Mesendoderm (in vitro differentiated cells): ENCODE measurements at places on chromosomes 5 and 9.

DNA sequence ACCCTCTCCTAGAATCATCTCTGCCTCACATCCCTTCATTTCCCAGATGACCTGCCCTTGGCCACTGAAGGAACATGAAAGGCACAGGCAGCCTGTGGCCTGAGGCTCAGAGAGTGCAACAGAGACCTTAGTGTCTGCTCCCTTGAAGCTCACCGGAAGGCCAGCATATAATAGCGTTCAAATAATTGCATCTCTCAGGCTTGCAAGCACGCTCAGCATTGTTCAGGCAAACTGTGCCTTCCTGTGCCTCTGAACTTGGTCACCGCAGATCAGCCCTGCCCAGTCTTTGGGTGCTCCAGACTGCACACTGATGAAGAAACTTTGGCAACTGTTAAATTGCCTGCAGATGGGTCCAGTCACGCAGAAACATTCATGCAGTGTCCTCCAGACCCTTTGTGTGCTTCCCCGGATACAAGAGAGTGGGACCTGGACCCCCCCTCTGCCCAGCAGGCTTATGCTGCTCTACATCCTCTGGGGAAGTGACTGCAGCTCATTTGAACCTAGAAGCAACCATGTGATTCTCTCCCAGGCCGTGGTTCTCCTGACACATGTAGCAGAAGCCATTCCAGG, 216.0 kb upstream of the ANKRD55 start:
- no peak for DNase-seq

GRCh38 chr9:121556580-121556979, 56.9 kb upstream of the GGTA1 start:
- no peak for DNase-seq

GRCh38 chr9:93599571-93600403, 23.4 kb downstream of the PHF2 start:
- no peak for DNase-seq

DNA sequence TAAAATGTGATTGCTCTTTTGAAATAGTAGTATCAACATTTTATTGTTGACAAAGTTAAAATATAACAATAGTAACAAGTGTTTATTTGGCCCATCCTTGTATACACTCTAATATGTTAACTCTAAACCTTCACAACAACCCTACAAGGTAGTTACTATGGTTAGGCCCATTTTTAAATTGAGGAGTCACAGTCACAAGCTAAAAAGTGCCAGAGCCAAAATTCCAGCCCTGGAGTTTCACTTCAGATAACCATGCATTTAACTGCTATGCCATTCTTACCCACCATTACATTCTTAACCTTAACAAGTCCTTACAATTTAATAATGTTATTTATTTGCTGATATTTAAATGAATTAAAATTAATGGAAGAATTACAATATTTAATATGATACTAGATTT, 91.2 kb downstream of the CWC27 start:
- no peak for DNase-seq

DNA sequence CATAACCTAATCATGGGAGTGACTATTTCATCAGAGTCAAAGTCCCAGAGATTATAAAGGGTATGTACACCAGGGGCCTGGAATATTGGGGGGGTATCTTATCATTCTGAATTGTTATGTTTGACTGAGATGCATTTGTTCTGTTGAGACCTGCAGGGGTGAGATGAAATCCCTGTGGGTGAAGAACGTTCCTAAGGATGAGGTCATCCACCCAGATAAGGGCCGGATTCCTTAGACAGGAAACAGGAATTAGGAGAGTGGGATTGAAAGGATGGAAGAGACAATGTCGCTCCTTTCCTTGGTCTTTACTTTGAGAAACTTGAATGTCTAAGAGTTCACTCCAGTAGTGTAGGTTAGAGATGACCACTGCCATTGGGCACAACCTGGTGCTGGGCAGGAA, 54.7 kb downstream of the GAS1 start:
- DNase-seq, result peak; percentile 69

DNA sequence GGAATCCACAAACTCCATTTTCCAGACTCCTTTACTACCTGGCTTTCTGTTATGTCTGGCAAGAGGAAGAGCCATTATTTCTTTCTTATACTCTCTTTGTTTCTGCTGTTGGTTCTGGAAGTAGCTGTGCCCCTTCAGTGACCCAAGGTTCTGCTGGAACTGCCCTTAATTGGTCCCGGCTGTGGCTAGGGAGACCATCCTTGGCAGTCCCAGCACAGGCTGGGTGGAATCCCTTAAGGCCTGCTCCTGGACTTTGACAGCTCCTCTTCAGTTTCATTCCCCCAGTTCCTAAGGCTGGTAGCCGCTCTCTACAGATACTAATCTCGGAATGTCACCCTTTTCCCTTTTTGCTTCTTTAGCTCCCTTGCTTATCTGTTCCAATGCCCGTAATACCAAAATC, 81.9 kb upstream of the GLIS3 start:
- DNase-seq, result no peak

DNA sequence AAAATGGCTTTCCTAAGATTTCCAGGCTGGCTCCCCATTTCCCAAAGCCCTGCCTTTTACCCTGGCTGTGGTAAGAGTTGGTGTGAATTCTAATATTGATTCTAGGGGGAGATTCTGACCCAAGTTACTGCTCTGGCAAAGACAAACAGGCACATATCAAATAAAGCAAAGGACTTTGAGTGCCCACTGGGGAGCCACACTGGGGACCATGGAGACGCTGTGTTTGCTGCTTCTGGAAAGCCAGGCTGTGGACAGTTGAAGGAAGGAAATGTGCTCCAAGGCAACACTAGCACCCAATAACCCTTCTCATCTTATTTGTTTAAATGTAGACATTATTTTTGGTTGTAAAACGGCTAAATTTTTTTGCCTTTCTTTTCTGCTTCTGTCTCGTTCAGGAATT, 78.7 kb downstream of the SNCAIP start:
- no peak for DNase-seq

- no peak for DNase-seq
These were observed 264.0 kb upstream of the MEF2C start for GRCh38 chr5:89147031-89147430.

GRCh38 chr5:34502581-34502980, 153.5 kb upstream of the RAI14 start:
- no peak for DNase-seq

DNA sequence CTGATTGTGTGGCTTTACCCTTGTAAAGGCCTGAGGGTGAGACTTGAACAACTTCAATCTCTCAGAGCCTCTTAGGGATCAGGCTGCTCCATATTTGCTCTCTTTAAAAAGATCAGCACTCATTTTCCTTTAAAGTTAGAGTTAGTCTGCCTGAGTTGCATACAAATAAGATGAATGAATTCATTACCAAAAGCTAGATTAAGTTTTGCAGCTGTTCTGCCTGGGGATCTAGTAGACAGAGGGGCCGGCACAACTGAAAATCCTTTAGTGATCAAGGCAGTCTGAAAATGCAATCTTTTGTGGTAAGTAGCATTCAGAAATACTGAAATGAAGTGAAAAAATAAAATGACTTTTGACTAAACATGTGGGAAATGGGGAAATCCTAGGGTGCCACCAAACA, 264.0 kb downstream of the MAN2A1 start:
- DNase-seq, result no peak

DNA sequence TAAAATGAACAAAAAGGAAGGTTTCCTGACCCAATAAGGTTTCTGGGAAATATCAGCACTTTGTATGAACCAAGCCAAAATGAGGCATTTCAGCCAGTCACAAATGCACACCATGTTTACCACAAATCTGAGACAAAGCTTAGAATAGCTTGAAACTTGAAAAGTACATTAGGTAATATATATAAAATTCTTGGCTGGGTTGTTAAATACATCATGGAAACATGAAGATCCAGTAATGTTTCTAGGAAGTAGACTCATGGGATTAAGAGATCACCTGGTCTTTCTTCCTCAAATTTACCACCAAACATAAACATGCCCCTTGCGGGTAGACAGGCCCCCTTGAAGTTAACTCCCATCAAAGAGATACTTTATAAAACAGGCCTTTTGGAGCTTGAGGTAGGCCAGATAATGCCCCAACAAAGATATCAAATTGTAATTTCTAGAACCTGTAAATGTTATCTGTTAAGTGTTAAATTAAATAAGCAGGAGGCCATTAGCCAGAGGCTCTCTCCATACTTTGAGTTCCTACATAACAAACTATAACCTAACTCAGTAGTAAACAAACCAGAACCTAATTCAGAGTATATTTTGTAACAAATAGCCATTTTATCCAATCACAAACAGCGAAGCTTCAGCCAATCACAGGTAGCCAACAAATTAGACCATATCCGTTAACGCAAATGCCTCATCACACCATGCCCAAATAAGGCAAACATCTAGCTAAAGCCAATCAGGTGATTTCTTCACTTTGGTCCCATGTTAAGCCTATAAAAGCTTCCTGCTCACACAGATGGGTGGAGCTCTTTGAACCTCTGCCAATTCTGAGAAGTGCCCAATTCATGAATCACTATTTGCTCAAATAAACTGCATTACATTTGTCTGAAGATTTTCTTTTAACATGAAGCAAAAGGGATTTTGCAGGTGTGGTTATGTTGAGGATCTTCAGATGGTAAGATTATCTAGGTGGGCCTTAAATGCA, 127.9 kb upstream of the TARS1 start:
- peak; percentile 12 for DNase-seq

- no peak for DNase-seq
These were observed 316.2 kb downstream of the BRINP1 start for GRCh38 chr9:119053070-119053469.

- DNase-seq, result no peak
These were observed 11.0 kb upstream of the ABLIM3 start for GRCh38 chr5:149130121-149130914.

- DNase-seq, result peak; percentile 45
These were observed 105.5 kb upstream of the PDE4D start for GRCh38 chr5:59999056-59999455.

DNA sequence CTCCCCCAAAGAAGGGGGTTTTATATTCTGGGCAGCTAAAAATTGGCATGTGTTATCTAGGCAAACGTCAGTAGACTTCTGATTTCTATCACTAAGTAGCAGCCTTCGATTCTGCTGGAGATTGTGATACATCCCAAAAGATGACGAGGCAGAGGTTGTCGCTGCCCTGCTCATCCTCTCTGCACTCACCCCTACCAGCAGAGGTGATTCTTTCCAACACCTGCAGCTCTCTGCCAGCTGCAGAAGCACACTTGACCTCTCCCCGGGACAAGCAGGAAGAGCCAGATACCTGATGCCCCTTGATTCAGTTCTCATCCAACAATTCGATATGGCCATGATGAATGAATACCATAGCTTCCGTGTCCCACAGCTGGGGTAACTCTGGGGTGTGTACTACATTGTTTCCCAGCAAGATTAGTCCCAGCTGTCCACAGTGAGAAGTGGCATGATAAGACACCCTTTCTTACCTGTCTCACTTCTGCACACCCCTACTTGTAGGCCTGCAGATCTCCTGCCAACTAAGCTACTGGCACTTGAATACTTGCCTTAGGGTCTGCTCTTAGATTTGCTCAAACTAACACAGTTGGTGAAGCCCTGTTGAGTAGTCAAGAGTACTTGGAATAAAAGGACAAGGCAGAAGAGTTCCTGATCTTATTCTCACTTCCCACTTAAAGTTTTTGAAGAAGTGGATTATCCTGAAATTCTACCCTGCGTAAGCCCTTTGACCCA, 37.6 kb upstream of the SMAD5 start:
- no peak for DNase-seq

DNA sequence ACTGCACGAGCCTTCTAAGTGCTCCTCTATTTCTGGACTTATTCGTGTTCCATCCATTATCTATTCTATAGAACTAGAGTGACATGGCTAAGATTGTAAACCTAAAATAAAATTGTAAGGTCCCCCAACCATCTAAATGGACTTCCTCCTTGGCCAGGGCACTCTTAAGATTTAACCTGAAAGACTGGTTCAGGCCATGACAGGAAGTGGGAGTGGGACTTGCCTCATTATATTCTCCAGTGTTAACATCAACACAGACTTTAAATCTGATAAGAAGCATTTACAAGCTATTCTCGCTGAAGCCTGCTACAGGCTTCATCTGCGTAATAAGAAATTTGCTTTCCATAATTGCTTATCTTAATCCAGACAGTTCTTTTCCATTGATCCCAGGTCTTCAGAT, 117.0 kb downstream of the SSBP2 start:
- DNase-seq, result peak; percentile 48

DNA sequence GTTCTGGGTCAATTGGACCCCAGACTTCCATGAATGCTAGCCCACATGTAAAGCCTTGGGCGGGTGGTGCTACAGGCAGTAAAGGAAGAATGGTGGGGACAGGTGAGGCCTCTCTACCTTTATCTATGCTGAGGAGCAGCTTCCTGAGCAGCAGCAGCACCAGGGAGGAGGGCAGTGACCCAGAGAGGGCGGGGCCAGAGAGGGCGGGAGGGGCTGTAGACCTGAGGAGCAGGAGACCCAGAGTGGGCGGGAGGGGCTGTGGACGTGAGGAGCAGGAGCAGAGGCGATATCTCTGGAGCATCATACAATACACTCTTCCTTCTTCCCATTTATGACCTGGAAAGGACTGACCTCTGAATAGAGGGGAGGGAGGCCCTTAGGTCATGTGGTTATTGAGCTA, 165.9 kb downstream of the MTRR start:
- peak; percentile 8 for DNase-seq

GRCh38 chr5:14202462-14202861, 59.3 kb downstream of the TRIO start:
- peak; percentile 51 for DNase-seq

DNA sequence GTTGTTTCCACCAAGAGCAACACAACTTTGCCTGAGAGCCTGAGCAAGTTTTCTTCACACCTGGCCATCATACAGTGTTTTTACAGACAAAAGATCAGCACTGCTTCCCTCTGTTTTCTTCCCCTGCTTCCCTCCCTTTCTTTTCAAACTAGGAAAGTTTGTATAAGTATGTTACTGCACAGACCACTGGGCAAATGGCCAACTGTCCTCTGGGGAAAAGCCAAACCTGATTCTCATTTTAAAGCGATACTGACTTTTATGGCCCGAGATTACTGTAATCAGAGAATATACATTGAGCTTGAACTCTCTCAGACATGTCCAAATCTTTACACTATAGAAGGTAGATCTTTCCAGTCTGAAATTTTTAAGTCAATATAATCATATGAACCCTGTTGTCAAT, 415.0 kb downstream of the NFIB start:
- no peak for DNase-seq

- DNase-seq, result no peak
These were observed 294.7 kb downstream of the PLK2 start for GRCh38 chr5:58165152-58165551.
